PC-3 (cell line): ENCODE measurements at places on chromosomes 11 and 22.

GRCh38 chr11:17596310-17596669 lies 49.2 kb downstream of the OTOG start:
- DNase-seq, result no peak

DNA sequence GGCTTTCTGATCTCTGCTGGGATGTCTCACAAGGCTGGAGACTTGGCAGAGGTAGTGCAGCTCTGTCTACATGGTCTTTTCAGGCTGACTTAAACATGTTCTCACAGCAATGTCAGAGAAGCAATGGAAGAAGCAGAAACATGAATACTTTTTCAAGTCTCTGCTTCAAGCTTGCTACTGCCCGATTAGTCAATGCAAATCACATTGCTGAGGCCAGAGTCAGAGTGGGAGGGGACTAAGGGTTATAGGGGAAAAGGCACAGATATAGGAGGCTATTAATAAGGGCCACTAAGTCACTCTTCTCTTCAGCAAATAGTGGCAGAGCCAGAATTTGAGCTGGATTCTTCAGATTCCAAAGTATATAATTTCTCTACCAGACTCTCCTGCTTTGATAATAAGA lies 390.5 kb downstream of the TMEM135 start:
- DNase-seq, result peak; percentile 91

GRCh38 chr11:72617080-72617762 lies 57.0 kb downstream of the PDE2A start:
- no peak for DNase-seq

GRCh38 chr11:37804666-37805065 lies 1206.6 kb upstream of the RAG2 start:
- no peak for DNase-seq

DNA sequence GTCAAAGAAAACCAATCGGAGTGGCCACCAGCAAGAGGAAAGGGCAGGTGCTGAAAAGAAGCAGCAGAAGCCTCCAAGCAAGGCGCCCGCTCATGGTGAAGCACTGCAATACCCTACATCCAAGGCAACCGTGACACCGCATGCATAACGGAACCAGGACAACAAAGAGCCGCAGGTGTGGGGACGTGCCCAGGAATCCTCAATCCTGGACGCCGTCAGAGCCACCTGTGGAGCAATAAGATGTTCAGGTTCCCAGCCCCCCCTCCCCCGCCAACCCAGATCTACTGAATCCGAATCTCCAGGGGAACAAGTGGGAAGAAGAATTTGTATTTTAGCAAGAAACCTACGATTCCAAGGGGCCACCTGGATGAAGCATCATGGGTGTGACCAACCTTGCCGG lies 70.8 kb downstream of the SHANK2 start:
- no peak for DNase-seq

DNA sequence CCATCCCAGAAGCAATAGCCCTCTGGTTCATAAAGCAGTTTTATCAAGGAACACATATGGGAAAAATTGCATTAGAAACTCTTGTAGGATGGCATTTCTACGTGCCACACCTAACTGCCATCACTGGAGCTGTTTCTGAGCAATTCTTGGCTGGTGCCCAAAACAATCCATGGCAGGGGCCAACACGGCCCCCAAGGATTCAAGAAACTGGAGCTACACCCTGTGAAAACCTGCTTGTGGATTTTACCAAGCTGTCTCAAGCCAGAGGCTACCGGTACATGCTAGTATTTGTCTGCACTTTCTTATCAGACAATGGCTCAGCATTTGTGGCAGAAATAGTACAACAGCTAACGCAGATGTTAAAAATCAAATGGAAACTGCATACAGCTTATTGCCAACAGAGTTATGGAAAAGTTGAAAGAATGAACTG lies 42.4 kb upstream of the GLYAT start:
- no peak for DNase-seq

DNA sequence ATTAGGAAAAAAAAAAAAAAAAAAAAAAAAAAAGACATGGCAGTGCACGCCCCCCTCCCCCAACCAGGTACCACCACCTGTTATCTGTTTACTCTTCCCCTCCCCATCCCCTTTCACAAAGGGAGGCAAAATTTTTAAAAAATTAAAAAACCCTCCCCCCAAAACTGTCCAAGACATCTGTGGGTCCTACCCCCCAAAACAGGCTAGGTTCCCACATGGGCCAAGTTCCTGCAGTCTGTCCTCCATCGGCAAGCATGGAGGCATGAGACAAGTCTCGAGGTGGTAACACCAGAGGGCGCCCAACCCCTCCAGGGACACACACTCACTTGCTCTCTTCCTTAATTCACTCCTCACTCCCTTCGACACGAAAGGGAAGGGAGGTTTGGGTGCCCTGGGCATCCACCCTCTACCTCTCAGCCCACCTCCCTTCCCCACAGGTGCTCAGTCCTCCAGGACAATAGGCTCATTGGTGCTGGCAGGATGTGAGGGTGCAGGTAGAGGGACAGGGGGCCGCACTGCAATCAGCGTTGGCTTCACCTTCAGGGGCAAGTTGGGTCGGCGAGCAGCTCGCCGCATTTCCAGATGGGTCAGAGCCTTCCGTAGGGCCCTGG lies 2.2 kb upstream of the TUT1 start:
- DNase-seq, result peak; percentile 71

GRCh38 chr22:50027639-50028537 lies 15.3 kb upstream of the IL17REL start:
- peak; percentile 73 for DNase-seq

GRCh38 chr22:23152238-23153114 lies 7.2 kb downstream of the RAB36 start:
- DNase-seq, result no peak

DNA sequence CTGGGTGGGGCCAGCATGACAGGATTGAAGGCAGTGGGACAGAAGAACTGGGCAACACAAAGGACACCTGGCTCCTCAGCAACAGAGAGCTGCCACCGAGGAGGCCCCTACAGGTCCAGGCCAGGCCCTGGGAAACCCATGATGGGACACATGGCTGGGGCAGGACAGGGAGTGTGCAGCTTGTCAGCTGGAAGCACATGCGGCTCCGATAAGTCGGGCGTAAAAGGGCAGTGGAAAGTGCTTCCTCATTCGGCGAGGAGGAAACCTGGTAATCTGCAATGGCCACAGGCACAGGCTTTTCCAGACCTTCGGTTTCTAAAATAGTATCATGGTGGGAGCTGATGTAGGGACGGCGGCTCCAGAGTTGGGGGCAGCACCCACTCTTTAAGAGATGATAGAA lies 16.5 kb downstream of the GNAZ start:
- DNase-seq, result no peak

- DNase-seq, result no peak
These were observed 16.7 kb upstream of the YPEL1 start for GRCh38 chr22:21752276-21752675.

GRCh38 chr11:107392611-107393010 lies 65.0 kb downstream of the CWF19L2 start:
- no peak for DNase-seq

DNA sequence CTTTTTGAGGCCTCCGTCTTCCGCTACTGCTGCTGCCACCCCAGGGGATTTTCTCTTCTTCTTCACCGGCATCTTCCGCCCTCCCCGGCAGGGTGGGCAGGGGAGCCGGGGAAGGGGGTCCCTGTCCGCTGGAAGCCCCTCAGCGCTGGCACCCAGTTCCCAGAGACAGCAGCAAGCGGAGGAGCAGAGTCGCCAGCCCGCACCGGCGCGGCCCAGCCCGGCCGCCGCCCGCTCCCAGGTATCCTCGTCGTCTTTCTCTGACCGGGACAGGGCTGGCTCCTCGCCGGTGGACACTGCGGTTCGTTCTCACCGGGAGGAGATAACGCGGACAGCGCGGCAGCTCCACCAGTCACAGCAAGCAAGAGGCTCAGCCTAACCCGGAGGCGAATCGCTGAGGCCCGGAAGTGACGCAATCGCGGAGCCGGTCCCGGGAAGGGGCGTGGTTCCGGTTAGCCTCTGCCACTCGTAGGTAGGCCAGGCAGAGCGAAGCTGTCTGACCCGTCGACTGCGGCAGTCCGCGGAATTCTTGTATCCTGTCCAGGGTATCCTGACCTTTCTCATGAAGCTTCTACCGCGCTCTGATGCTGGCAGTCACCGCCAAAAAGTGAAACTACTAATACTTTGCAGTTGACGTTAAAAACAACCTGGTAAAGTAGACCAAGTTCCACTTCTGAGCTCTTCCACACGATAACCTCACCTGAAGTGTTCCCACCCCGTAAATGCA lies at the start of gene DCUN1D5:
Gene DCUN1D5 (minus strand): TSS at position 360 of the 724 bp plus-strand sequence. CDS start 288 bp downstream, at position 72.
- DNase-seq, result peak; percentile 99

DNA sequence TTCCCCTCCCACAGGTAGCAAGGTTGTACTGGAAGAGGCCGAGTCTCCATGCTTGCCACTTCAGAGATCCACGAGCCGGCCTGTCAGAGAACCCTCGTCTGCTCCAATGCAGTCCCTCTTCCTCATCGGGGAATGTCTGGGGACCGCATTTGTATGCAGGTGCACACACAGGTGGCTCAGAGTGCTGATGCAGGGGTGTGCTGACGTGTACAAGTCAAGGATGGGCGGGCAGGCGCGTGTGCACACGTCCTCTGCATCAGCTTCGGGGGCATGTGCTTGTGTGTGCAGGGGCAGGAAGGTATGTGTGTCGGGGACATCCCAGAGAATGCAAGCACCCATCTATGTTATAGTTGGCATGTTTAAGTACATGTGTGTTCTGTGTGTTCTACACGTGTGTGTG lies 49.4 kb downstream of the ELFN2 start:
- no peak for DNase-seq

DNA sequence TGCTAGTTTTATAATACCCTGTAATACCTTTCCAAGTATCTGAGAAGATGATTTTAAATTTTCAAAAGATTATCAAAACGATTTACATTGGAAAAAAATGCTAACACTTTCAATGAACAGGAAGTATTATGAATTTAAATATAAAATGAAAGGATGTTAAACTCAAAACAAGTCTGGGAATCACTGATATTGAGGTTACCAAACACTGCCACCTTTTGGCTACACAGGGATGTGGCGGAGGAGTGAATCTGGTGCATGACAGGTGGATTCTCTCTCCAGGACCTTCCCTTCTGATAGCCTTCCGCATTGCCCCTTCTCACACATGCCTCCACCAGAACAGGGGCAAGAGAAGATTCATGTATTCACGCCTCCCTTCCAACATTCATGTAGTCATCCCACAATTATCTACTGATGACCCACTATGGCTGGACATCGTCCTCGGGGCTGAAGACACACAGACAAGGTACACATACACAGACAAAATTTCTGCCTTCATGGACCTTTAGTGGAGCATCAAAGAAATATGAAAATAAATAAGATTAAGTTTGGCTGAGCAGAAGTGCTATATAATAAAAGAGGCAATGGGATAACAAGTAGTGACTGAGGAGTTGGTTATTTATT lies 34.7 kb downstream of the ATG16L2 start:
- peak; percentile 73 for DNase-seq

GRCh38 chr11:58330861-58331260 lies 28.0 kb downstream of the OR5B17 start:
- DNase-seq, result peak; percentile 42

- DNase-seq, result no peak
These were observed 5.8 kb downstream of the IGF2 start for GRCh38 chr11:2133241-2134021.

DNA sequence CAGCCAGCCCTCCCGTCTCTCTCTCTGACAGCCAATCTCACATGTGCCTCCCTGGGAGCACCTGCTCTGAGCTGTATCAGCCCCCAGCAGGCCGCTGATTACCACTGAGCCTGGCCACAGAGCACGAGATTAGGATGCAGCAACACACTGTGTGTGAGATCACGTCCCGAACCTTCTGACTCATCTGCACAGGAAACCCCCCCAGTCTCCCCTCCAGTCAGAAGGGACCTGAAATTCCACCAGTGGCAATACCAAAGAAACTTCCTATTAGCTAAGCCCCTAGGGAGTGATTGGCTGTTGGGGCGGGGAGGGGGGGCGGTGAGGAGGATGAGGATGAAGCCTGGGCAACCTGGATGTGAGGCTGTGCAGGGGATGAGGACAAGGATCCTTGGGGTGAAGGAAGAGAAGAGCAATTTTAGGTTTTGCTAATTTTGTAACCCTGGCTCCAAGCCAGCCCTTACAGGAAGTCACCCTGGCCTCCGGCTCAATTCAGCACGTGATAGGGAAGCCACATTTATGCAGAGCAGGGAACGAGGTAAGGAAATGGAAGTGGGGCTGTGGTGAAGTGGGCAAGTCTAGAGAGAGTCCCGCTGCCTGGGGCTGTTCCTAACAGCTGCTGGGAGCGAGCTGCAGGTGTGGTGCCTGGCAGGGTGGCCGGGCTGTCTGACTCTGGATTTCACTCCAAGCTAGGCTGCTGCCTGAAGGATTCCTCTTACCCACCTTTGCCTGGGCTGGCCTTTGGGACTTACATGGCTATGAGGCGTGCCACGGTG lies 1.9 kb downstream of the SLC43A3 start:
- DNase-seq, result peak; percentile 71

DNA sequence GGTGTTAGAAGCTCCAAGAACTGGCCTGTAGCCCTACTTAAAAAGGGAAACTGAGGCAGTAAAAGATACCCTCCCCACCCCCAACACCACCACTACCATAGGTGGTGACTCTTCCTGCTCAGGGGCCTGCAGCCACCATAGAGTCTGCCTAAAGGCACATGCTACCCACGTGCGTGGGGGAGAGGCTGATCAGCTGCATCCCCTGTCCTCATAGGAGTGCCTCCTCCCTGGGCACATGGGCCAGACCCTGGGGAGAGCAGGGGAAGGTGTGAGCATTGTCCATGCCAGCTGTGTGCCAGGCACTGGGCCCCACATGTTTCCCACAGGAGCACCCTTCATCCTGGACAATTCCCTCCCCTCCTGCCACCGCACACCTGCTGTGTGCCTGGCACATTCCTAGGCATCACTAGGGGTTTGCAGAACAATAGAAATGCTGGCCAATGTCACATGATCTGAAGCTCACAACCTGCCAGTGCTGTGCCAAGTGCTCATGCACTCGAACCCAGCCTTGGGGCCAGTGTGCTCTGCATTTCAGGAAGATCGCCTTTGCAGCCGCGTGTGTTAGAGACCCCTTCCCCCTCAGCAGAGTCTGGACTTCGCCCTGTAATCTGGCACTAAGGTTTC lies 41.7 kb upstream of the GCAT start:
- DNase-seq, result no peak

GRCh38 chr11:107606141-107606540 lies 15.2 kb downstream of the ELMOD1 start:
- DNase-seq, result peak; percentile 48

DNA sequence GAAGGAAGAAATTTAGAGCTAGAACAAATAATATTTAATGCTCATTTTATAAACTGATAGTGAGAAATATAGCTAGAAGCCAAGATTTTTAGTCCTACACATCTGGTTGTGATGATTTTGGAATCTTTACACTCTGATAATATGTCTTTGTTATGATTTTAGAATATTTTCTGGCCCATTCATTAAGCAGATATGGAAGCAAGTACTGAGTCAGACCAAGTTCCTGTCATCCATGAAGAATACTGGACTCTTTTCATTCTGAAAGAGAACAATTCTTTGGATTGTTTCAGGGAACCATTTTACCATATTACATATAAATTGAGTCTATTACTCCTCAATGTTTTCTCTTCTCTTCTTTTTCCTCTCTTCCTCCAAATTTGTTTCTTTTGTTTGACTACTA lies 227.4 kb downstream of the TMEM135 start:
- no peak for DNase-seq
